ENCODE measurements at places on chromosomes 5 and 9.

DNA sequence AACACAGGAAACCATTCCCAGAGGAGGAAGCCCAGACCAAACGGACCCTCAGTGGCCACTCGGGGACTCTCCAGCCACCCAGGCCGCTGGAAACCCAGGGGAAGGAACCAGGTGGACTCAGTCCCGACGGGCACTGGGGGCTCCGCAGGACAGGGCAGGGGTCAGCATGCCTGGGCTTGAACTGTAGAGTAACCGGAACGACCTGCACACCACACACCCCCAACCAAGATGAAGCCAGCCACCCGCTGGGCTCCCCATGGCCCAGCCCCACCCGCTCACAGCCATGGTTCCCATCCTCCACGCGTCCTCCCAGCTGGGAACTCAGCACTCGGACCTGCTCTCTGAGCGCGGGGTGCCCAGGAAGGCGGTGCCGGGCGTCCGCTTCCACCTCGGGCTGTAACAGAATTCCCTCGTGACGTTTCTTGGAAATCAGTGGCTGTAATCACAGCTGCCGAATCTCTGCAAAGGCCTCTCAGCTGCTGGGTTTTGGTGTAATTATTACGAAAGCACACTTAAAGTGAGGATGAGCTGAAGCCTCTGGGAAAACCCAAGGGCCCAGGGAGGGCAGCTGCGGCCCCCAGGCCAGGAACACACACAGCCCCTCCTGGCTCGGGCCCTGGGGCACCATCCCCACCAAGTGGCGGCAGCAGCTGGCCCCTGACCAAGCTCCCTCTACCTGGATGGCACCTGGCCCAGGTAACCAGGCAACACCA is 13.8 kb downstream of the NACC2 start:
- DNase-seq = peak; percentile 20

- no peak for DNase-seq
Measured at GRCh38 chr5:140794595-140795258, at the start of gene PCDHA2. Gene PCDHA2, plus strand, starts transcription at chr5:140794852.

DNA sequence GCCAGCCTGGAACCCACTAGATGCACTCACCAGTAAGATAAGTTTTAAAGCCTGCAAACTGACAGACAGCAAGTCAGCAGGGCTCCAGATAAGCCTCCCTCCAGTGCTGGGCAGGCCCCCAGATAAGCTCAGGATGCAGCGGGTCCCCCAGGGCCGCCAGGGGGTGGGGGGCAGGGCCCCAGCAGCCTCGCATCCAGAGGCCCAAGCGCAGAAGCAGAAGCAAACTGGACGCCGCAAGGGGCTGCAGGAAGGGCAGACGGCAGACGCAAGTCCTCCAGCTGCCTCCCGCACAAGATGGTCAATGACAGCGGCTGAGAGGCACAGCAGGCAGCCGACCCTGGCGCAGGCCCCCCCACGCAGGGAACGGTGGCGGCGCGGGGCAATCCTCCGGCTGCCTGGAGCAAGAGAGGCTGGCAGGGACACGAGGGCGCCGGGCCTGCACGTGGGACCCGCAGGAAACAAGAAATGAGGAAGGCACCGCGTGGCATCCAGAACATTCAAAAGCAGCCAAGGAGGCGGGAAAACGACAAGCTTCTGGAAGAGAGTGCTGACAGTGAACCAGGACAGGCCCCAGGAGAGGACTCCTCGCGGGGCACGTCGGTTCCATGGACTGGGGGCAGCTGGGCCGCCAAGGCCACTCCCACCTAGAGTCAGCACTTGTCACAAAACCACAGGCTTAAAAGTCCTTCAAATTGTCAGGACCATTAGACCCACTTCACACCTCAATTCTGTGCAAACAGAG is 49.8 kb downstream of the ROR2 start:
- peak; percentile 59 for DNase-seq

GRCh38 chr5:57488215-57488955 is 5.8 kb upstream of the ACTBL2 start:
- no peak for DNase-seq

DNA sequence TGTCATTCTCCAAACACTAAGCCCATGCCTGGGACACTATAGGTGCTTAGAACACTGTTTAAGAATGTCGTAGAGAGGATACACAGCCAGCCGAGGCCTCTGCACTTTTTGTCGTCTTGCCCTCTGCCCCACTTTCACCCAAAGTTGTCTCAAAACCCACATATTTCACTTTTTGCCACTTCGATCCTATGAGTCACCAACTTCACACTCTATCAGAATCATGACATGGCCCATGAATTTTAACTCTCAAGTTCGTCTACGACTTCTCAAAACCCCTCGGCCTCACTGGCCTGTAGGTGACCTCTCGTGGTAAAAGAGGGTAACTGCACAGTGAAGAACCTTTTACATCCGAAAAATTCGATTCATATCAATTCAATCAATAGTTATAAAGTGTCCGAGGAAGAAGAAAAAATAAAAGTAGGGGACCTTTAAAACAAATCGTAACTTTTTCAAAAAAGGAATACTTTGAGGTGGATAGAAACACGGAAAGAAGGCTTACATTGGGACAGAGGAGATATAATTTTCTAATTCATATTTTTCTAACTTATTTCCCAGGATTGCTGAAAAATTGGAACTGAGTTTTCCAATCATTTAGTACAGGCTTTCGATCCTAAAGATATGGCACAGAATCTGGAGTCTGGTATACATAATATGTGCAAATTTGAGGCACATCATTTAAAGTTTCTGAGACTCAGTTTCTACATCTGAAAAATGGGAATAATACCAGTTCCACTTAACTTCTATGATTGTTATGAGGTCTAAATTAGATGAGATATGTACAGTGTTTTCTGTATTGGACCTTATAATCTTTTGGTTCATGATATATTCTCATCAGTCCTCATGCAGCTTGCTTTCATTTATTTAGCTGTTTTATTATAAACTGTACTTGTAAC is 122.6 kb downstream of the APBA1 start:
- peak; percentile 28 for DNase-seq

- no peak for DNase-seq
Measured at GRCh38 chr5:5467737-5468136, 45.3 kb downstream of the ICE1 start.

GRCh38 chr5:89187268-89187667 is 304.3 kb upstream of the MEF2C start:
- DNase-seq = no peak

DNA sequence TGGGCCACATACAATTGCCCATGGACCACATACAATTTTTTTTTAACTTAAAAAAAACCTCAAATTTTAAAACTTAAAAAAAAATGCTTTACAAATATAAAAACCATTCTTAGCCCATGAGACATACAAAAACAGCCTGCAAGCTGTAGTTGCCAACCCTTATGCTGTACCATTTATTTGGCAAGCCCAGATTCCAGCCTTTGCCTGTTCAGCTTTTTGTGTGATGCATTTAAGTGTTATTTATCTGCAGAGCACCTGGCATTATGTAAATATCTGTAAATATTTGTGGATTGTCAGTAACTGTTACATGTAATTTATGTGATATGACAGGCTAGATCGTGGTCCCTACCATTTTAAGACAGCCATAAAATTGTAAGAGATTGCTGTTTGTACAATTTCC is 32.6 kb downstream of the HEXB start:
- peak; percentile 24 for DNase-seq

- no peak for DNase-seq
Measured at GRCh38 chr5:74725331-74725730, 40.3 kb downstream of the HEXB start.

DNA sequence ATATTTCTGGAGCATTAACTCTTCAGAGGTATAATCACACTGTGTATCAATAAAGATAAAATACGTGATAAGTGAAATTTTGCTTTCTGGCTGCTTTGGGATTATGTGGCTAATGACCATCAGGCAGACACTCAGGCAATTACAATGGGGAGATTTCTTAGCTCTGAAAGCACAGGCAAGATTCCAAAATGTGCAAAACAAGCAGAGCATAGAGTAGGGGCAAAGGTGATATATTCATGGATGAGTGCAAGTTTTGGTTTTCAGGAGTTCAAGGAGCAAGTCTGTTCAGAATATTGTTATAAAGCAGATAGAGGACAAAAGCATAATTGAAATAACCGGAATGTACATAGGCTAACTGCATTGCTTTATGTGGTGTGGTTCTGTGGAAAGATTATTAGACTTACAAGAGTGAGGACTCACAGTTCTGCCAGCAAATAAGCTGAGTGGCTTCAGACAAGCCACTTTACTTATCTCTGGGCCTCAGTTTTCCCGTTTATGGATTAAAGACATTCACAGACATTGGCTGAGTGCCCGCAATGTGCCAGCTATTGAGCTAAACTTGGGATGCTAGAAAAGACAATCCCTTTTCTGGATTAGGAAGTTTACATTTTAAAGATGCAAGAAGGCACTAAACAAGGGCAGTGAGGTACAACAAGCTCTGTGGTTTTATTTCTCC is 945.6 kb upstream of the ARRDC3 start:
- DNase-seq = no peak

DNA sequence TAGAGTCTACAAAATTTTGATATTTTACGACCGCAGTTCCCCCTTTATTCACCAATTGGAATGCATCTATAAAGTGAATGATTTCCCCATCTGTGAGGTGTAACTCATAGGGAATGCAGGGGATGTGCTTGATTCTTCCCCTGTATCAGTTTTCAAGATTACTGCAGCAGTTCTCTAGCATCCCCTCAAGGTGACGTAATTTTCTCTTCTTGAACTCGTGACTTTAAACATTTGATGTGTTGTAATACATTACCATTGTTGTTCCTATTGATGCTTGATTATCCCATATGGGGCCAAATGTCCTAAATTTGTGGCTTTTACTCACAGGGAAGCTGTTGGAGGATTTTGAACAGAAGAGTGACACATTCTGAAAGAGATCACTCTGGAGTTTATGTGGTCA is 240.2 kb downstream of the CD180 start:
- no peak for DNase-seq

DNA sequence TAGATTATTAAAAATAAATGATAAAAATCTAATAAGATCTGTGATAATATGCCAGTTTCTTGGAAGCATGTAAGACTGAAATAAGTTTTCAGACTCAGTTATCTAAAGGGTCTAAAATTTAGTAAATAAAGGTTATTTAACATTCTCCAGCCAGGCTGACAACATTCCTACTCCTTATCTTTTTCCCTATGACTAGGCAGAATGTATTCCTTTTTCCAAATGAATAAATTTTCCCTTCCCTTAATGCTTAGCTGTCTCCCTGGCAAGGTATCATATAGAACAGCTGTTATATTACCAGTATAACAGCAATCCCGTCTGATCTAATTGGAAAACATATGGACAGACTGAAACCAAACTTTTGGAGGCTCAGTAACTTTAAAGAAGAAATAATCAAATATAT is 13.0 kb downstream of the MEGF9 start:
- DNase-seq = no peak

DNA sequence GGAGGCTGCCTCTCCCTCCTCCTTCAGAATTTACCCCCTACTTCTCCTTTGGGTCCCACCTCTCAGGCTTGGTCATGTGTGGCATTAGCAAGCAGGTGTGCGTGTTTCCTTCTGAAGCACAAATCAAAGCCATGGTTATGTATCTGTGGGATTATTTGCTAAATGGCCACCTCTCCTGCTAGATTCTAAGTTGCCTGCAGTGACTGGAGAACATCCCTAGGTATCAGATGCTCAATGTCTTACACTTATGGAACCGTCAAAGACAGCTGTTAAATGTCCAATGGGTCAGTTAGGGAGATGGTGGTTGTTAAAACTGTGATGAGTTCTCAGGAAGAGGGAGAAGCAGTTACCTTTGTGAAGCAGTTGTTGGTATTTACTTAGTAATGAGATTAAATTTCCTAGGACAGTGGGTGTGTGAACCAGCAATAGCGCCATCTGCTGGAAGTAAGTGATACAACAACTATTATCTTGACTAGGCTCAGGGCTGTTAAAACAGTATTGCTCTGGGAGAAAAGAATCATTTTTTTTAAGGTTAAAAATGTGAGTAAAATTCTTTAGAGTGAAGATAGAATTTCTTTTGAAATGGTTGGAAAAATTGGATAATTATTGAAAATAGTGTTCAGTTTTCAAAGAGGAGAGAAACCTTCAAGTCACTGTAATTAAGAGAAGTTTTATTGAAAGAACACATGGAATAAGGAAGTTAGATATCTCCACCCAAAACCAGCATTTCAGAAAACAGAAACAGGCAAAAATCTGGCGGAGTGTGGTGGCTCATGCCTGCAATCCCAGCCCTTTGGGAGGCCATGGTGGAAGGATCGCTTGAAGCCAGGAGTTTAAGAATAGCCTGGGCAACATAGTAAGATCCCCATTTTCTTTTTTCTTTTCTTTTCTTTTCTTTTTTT is 71.3 kb downstream of the TMC1 start:
- DNase-seq = peak; percentile 71

DNA sequence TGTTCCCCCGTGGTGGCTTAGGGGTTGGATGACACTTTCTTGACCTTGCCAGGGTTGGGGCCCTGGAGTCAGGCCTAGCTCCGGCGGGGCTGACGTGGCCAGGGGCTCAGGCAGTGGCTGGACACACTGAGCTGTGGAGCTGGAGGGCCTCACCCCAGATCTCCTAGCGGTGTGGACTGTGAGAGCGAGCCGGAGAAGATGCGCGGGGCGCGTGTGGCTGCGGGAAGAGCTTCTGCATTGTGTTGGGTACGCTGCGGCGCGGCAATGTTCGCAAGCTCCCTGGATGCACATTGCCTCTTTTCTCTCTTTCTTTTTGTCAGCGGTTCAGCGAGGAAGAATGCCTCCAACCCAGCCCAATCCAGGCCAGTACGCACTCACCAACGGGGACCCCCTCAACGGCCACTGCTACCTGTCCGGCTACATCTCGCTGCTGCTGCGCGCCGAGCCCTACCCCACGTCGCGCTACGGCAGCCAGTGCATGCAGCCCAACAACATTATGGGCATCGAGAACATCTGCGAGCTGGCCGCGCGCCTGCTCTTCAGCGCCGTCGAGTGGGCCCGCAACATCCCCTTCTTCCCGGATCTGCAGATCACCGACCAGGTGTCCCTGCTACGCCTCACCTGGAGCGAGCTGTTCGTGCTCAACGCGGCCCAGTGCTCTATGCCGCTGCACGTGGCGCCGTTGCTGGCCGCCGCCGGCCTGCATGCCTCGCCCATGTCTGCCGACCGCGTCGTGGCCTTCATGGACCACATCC is 4.8 kb downstream of the NR2F1 start:
- DNase-seq = no peak

GRCh38 chr5:176458904-176459561 is 10.8 kb downstream of the FAF2 start:
- no peak for DNase-seq

- DNase-seq = no peak
Measured at GRCh38 chr5:83306572-83307241, 164.8 kb upstream of the VCAN start.

- DNase-seq = no peak
Measured at GRCh38 chr9:122263699-122264349, 816 bp downstream of the RBM18 start.

- no peak for DNase-seq
Measured at GRCh38 chr9:135820661-135821060, 86.7 kb downstream of the CAMSAP1 start.

DNA sequence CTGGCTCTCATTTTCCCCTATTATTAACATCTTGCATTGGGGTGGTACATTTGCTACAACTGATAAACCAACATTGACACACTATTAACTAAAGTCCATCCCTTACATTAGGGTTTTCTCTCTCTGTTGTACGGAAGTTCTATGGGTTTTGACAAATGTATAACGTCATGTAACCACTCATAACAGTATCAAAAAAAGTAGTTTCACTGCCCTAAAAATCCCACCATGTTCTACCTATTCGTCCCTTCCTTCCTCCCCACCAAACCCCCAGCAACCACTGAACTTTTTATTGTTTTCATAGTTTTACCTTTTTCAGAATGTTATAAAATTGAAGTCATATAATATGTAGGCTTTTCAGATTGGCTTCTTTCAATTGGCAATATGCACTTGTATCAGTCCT is 40.1 kb downstream of the MLLT3 start:
- no peak for DNase-seq

- DNase-seq = no peak
Measured at GRCh38 chr5:35656721-35657120, 39.1 kb downstream of the SPEF2 start.

Measured in NCI-H1092 treated with DMSO at 0.1 percent for 48 hours (cell line).